NCI-H774 (cell line): ENCODE measurements at places on chromosomes 5 and 9.
A peak's percentile ranks its signal among the peaks of the same experiment; 100 is the strongest.

DNA sequence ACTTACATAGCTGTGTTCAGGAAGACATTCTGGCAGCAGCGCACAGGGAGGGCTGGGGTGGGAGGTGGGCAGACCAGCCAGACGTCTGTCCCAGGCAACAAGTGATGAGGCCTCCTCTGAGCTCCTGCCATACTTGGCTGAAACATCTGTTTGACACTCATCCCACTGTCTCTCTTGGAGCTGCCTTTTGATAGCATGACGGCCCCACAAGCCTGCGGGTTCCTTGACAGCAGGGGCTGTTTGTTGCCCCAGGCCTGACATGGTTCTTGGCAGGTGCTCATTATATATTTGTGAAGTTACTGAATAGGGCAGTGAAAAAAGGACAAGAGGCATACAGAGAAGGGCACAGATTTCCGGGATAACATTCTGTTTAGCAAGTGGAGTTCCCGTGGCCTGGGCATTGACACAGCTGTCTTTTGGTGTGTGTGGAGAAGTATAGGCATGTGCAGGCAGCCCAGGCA, 22.2 kb upstream of the B4GALT1 start:
- no peak for DNase-seq

GRCh38 chr5:68505917-68506860, 290.6 kb downstream of the PIK3R1 start:
- no peak for DNase-seq

GRCh38 chr5:75756981-75757380, 39.7 kb upstream of the POC5 start:
- no peak for DNase-seq

- DNase-seq: no peak
These were observed 86.3 kb upstream of the IRX1 start for GRCh38 chr5:3509290-3509689.

- no peak for DNase-seq
These were observed 326.9 kb upstream of the PUM3 start for GRCh38 chr9:3170819-3171218.

DNA sequence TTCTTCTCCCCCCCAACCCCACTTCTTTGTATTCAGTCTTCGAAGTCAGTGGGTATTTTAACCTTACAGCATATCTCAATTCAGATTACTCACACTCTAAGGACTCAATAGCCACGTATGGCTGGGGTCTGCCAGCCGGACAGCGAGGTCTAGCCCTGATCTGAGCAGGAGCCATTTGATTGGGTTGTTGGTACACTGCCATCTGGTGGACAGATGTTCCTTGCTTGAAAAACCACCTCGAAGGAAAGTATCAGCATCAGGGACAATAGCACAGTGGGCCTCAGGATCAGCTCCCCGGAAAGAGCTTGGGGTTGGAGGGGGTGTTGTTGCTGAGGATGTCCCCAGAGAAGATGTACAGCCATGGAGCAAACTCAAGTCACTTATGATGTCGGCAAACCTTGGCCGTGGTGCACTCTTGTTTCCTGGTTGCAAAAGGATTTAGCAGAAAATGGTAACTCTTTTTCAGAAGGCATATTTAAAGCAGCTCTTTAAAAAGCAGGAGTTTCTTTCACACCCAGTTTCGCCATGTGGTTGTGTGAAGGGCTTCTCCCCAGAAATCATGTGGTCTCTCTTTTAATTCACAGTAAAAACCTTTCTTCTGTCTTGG, 31.7 kb upstream of the KCNMB1 start:
- DNase-seq: peak; percentile 30

- no peak for DNase-seq
These were observed 56.6 kb downstream of the CAMSAP1 start for GRCh38 chr9:135850737-135851136.

DNA sequence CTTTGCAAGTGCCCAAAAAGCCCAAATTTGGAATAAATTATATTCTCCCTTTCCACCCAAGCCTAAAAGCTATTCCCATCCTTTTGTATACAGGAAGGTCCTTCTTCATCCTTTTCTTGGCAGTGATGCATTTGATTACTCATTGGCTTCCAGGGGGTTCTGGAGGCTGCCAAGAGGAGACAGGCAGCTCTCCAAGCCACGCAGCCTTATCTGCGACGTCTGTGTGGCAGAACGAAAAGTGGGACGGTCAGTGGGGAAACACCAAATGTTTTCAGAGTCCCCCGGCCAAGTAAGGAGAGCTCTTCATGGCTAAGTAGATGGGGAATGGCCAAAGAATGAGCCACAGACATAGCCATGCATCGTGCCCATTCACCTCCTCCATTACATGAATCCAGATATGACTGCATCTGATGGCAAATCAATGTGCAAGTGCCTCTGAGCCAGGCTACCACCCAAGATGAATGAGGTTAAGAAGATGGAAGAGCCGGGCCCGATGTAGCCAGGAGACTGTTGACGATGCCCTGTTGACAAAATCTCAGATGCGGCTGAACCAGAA, 12.1 kb downstream of the ADAM19 start:
- DNase-seq: no peak

DNA sequence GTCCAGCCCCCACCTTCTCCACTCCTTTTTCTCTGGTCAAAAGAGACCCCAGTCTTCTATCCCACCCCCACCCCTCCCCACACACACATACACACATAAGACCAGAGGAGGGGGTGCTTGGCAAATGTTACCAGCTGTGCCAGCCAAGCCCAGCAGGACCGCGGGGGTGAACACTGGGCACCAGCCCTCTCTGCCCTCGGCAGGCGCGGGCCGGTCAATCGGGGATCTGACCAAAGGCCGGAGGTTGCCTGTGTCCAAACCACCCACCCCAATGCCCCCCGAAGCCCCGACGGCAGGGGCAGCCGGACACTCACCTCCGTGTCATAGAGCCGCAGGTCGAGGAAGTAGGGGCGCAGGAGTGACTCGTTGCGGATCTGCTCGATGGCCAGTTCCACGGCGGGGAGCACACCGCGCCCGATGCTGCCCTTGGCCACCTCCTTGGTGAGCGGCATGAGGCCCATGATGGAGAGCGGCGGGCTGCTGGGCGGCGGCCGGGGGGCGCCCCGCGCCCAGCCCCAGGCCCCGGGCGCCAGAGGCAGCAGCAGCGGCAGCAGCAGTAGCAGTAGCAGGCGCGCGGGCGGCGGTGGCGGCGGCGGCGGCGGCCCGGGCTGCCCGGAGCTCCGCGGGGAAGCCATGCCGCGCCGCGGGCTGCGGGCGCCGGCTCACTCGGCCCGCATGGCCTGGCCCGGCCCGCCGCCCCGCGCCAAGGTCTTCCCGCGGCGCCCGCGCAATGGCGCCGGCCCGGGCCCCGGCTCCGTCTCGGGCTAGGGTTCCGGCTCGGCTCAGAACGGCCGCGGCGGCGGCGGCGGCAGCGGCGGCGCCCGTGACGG, 417 bp downstream of the GABBR2 start:
- no peak for DNase-seq

DNA sequence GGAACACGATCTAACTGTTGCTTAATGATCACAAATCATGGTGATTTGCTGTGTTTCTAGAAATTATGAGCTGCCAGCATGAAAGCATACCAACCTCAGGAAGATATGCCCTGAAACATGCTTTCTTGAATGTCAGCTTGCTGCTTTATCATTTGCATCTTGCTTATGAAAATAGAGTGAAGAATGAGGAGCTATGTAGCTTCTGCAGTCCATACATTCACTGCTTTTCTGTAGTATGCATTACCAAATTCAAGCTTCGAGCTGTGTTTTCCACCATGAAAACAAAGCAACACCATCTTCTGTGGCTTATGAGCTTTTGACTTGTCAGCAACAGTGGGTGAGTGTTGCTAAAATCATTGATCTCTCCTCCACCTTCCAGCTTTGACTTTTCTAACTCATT, 16.5 kb downstream of the F2RL2 start:
- DNase-seq: no peak

DNA sequence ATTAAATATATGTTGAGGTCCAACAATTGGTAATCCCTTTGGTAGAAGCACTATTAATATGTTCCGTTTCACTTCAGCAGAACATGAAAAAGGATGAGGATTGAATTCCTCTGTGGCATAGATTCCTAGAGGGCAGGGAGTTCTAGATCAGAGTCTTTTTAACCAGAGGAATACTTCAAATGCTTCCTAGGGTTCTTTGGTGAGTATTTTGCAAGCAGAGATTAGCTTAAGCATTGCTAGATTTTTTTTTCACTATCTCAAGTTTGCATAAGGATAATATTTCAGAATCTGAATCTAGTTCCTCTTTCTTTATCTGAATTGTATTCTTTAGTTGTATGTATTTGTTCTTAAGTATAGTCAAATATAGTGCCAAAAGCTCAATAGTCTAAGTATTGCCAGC, 116.6 kb upstream of the ADAMTSL1 start:
- DNase-seq: no peak

DNA sequence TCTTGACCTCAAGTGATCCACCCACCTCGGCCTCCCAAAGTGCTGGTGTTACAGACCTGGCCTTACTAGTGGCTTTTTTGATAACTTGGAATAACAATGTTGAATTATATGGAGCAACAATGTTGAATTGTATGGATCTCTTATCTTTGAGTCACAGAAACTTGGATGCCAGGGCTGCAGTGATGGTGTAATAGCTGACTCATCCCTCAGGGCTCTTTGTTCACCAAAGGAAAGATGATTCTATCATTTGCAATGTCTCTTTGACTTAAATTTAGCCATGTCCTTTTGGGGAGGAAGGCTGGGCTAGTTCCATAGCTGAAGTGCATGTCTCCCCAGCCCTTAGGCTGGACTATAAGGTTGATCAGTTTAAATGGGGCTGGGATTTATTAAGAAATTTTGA, 172.3 kb downstream of the PDZD2 start:
- no peak for DNase-seq

- DNase-seq: no peak
These were observed 654 bp downstream of the ADAMTS2 start for GRCh38 chr5:179344431-179345182.

DNA sequence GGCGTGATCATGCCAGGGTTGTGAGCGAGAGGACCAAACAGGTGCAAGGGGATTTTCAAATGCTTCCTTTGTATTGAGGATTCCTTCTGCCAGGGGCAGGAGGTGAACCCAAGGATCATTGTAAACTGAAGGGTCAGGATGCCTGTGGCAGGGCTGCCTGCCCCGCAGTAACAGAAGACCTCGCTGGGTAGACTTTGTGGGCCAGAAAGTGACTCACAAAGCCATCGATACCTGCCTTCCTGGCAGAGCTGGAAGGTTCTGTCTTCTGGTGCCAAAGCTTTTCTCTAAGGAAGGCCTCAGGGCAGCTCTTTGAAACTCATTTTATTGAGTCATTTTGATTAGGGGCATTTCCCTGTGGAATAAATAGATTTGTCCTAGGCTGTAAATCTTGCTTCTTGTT, 223.4 kb downstream of the ICE1 start:
- DNase-seq: no peak

DNA sequence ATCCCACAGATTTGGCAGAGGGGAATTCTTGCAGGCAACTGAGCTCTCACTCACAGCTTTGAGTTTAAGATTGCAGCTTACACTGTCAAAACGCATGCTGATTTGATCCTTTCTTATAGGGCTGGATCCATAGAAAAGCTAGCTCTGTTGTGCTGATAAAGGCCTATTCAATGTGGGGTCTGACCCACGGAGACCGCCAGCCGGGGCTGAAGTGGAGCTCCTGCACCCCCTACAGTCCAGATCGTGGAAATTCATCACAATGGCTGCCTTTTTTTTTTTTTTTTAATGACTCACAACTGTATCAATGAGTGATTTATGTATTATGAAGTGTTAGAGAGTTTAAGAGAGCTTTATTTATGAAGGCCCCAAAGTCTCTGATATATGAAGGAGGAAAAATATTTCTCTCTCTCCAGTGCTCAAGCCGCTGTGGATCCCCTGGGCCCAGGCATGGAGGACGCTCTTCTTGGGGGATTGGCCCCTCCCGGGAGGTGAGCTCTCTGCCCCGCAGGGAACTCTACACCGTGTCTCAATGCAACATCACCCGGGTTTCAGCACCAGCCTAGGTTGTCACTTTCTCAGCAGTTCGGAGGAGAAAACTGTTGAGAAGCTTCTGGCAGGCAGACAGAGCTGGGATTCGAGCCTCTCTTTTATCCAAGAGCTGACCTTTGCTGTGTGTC, 700.2 kb downstream of the IRX1 start:
- DNase-seq: no peak

- DNase-seq: peak; percentile 81
These were observed 146.6 kb downstream of the SLC24A2 start for GRCh38 chr9:19642256-19642655.

GRCh38 chr5:37495668-37496347, 116.7 kb downstream of the WDR70 start:
- no peak for DNase-seq

GRCh38 chr9:109467936-109468335, 30.2 kb downstream of the PTPN3 start:
- DNase-seq: no peak

GRCh38 chr5:124045412-124045811, 533.4 kb downstream of the CSNK1G3 start:
- no peak for DNase-seq

- no peak for DNase-seq
These were observed 20.3 kb downstream of the ZDHHC11B start for GRCh38 chr5:763998-764781.

- no peak for DNase-seq
These were observed 41.0 kb upstream of the EQTN start for GRCh38 chr9:27337833-27338526.

GRCh38 chr9:76650692-76651091, 113.5 kb upstream of the PCA3 start:
- no peak for DNase-seq

- no peak for DNase-seq
These were observed 19.8 kb downstream of the PALM2AKAP2 start for GRCh38 chr9:109799792-109800191.

GRCh38 chr5:88833371-88834130, 49.4 kb downstream of the MEF2C start:
- no peak for DNase-seq

- DNase-seq: no peak
These were observed 118.2 kb downstream of the BOD1 start for GRCh38 chr5:173498286-173498685.

DNA sequence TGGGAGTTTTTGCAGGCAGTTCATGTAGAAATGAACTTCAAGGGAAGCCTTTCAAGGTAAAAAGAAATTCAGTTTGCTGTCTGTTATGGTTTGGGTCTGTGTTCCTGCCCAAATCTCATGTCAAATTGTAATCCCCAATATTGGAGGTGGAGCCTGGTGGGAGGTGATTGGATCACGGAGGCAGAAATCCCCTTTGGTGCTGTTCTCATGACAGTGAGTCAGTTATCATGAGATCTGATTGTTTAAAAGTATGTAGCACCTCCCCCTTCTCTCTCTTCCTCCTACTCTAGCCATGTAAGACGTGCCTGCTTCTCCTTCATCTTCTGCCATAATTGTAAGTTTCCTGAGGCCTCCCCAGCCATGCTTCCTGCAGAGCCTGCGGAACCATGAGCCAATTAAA, 341.4 kb downstream of the ARHGEF28 start:
- no peak for DNase-seq

GRCh38 chr5:1821862-1822261, 20.7 kb downstream of the NDUFS6 start:
- no peak for DNase-seq
